ENCODE measurements at places on chromosomes 5 and 9.

DNA sequence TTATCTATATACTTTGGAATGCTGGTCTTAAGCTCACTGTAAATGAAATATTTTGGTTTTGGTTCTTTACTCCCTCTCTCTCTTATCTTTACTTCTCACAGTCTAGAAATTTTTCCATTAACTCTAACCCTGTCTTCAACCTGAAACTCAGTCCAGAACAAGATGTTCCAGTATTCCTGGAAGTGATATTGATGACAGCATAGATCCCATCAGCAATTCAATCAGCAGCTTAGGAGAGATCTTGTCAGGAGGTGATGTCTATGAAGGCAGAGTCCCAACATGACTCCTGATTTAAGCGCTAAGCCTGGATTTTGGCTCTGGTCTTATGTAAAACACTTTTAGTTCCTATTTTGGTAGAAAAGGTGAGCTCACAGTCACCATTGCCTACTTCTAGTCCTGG is 52.6 kb downstream of the RFK start:
- DNase-seq: no peak

DNA sequence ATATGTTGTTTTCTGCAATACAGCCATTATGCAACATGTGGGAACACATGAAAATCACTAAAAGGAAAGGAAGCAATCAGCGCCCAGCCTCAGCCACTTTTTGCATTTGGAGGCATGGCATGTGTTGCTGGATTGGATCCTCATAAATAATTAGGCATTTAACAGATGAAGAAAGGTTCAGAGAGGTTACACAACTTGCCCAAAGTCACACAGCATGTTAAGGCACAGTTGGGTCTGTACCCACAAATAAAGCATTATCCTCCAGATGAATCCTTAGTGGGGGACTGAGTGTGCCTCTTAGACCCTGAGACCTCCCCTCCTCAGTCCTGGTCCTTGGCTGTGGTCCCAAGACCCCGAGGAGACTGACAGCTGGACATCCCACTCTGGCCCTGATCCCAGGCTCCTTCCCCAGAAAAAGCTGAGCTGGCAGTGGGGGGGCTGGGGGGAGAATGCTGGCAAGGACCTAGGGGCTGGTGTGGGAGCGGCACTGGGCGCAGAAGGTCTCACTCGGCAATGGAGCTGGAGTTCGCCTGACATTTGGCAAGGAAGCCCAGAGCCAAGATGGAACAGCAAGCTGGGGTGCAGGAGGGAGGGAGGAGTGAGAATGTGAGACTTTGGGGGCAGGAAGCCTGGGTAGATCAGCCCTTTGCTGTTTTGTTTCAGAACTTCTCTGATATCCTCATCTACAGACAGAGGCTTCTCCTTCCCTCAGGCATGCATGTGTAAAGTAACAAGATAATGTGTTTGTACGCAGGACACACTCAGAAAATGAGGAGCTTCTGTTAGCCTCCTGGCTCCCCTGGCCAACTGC is 6.9 kb upstream of the AKNA start:
- no peak for DNase-seq

DNA sequence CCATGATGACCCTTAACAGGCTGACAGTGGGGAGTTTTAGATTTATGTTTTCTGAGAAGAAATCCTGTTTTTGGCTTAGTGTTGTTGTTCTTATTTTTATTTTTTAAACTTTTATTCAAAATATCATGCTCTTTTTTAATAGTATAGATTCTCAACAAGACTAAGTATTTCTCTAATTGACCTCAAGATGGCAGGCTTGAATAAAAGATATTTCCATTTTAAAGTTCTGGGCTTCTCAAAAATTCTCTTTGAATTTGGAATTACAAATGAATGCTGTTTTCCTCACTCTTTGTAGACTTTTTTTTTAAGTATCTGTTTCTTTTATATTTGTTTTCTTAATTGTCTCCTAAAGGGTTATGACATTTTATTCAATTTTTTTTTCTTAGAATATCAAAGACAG is 50.0 kb upstream of the SH3GL2 start:
- DNase-seq: no peak

DNA sequence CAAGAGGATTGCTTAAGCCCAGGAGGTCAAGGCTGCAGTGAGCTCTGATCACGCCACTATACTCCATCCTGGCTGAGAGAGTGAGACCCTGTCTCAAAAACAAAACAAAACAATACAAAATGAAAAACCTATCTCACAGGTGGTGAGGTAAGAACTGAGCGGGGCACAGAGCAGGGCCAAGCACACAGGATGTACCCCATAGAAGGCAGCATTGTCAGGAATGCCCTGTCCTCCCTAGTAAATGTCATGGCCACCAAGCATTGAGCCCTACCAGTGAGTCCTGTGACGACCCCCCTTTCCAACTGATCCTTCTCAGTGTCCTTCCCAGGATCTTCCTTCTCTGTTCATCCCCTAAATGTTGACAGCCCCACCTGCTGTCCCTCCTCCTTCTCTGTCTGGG is 44.6 kb upstream of the ALDH1B1 start:
- DNase-seq: no peak

DNA sequence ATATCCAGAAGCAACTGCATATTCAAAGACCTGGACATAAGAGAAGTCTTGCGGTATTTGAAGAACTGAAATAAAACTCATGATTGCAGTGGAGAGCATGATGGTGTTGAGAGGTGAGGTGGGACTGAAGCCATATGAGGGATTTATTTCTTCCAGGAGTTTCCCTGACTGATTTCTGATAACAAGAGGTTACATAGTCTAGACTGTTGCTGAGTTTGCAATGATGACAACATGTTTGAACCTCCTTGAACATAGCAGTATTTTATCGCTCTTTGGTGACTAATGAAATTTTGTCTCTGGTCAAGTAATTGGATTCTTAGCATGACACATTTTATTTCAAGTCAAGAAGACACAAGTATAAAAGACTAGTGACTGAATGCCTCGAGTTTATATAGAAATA is 61.8 kb downstream of the ACTBL2 start:
- no peak for DNase-seq

DNA sequence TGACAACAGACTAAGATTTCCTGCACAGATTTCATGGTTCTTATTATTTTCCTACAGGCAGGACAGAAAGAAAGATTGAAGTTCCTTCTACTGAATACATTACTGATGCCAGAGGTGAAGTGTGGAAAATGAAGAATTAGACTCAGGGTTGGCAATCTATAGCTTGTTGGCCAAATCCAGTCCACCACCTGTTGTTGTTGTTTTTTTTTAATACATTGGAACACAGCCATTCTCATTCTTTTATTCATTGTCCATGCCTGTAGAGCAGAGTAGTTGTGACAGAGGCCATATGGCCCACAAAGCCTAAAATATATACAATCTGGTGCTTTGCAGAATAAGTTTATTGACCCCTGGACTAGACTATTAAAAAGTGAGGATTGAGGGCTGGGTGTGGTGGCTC is 5.8 kb upstream of the PLPPR1 start:
- no peak for DNase-seq

DNA sequence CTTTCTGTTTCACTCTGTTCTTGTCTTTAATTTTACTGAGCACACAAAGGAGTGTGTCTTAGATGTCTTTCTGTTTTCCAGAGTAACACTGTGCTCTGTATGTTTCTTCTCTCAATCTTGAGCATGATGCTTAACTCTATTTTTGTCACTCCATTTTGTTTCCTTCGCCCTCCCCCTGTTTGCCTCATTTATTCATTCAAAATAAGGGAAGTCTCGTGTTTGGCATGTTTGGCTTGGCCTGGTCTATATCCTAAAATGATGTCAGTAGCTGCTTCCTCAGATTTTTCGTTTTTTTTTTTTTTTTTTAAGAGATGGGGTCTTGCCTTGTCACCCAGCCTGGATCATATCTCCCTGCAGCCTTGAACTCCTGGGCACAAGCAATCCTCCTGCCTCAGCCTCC is 22.0 kb downstream of the ZNF618 start:
- DNase-seq: no peak

DNA sequence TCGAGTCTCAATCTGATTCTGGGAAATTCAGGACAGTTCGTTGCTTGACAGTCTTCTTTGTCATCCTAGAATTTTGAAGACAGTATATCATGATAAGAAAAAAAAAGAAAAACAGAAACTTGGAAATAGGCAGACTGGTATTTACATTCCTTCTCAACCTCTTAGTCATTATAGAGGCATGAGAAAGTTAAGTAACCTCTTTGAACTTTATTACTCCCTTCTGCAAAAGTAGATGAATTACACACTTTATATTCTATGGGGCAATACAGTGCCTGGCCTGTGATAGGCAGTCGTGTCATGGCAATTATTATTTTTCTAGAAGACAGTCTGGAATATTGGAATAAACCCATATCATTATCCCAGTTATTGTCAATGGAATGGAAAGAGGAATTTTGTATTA is 828.9 kb downstream of the TLR4 start:
- DNase-seq: no peak

- no peak for DNase-seq
Observed at GRCh38 chr5:45037927-45038326, 229.2 kb downstream of the MRPS30 start.

GRCh38 chr9:128625391-128626146 is 31.1 kb downstream of the DYNC2I2 start:
- no peak for DNase-seq

DNA sequence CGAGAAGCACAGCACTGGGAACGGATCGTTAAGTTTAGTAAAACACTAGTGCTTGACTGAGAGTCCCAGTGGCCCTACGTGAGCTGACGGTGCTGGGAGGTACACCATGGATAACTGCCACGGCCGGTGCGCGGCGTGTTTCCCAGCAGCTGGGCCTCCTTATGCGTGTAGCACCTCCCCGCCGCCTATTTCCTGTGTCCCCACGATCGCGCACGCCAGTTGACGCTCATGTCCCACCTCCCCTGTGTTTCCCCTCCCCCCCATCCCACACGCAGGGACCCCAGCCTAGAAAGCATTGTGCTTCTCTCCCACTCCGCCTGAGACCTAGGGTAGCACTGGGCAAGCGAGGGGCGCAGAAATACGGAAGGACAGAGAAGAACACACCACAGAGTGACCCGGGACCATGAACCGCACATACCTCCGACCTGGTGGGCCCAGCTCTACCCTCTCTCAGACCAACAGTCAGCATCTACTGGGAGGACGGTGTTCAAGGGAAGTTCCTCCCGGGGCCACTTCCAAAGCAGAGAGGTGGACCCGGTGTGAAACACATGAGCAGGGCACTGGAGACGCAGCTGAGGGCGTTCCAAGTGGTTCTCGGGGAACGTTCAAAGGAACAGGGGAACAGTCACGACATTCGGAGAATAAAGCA is 45.6 kb downstream of the DBH start:
- no peak for DNase-seq

- no peak for DNase-seq
Observed at GRCh38 chr5:32230356-32231099, 56.4 kb upstream of the GOLPH3 start.

DNA sequence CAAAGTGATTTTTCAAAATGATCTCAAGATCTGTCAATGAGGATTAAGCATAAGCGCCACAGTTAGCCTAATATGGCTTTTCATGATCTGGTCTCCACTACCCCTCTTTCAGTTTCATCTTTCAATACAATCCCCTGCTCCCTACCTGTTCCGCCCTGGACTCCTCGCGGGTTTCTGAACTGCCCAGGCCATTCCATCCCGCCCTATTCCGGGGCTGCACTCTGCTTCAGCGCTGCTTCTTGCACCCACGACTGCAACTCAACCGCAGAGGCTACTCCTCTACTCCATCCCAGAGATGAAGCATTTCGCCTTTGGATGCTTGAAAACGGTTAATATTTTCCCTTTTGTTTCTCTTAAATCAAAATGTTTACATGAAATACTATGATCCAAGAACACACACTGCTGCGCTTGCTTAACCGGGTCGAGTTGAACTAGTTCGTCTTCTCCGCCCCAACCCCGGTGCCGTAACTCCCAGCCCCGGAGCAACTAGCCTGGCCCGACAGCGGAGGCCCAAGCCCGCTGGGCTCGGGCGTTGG is 716 bp upstream of the OTULIN start:
- no peak for DNase-seq

DNA sequence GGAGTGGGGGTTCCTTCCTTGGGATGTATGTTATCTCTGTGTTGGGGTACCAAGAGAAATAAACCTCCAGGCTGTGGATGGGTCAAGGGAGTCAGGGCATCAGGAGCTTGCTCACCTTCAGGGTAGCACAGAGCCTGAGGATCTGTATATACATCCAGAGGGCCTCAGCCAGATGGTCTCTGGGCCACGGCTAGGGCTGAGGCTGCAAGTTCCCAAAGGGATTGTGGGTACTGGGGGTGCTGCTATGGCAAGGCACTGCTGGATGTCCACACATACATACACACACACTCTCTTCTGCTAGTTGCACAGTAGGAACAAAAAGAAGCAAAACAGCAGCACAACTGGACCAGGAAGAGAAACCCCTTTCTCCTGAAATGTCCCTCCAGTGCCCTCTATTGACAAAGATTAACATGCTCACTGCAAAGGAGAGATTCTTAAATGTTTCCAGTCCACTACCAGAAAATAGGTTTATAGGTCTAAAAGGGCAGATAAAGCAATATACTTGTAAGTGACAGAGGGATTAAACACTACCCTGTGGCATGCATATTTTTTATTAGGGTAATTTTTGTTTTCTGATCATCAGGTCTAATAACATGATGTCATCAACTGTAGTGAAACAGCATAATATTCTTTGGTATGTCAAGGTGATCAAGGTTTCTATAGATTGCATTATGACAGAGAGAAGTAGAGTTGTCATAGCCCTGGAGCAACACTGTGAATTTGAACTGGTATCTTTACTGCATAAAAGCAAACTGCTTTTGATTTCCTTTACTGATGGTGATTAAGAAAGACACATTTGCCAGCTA is 56.3 kb upstream of the KCNN2 start:
- DNase-seq: no peak

DNA sequence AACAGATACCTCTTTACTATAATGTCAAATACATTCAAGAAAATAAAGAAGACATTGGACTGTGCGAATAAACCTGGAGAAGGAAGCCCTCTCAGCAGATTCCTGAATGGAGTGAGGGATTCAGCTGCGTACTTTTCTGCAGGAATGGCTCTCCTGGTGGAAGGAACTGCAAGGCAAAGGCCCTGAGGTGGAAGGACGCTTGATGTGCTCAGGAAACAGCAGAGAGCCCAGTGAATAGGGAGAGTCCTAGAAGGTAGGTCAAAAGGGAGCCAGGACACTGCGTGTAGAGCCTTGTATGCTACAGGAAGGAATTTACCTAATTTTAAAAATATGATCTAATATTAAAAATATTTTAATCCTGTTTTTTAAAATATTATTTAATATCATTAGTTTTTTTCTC is 68.5 kb upstream of the TTC23L start:
- no peak for DNase-seq

- DNase-seq: no peak
Observed at GRCh38 chr9:133181561-133181960, 17.8 kb upstream of the GBGT1 start.
